ENCODE measurements at places on chromosomes 1 and 21. TPM values are rescaled to one million over a fixed set of nuclear protein-coding genes. Genes with fewer than 3 reads are reported as not detected.

The NUF2 gene
- total RNA-seq: 30.0 TPM

The TRAF5 gene
- 3.4 TPM for total RNA-seq

The KMO gene
- total RNA-seq: 0.07 TPM

The G0S2 gene
- 19.7 TPM for total RNA-seq

The SYT14 gene
- 7.1 TPM for total RNA-seq

The KRTAP7-1 gene
- total RNA-seq: not detected

The FABP3 gene
- 3.4 TPM for total RNA-seq

The LAPTM5 gene
- not detected for total RNA-seq

The CLCNKA gene
- not detected for total RNA-seq

The CLCA2 gene
- 162 TPM for total RNA-seq

The KLHDC9 gene
- total RNA-seq: 2.0 TPM

The TMPRSS15 gene
- not detected for total RNA-seq

The RBM34 gene
- total RNA-seq: 80.5 TPM

The FALEC gene
- total RNA-seq: not detected

The FOXJ3 gene
- total RNA-seq: 24.5 TPM

The TMEM200B gene
- 8.7 TPM for total RNA-seq

The OR2T29 gene
- not detected for total RNA-seq

The GREM2 gene
- total RNA-seq: not detected

The GOLT1A gene
- 0.85 TPM for total RNA-seq

The GJC2 gene
- 1.1 TPM for total RNA-seq

The S100B gene
- not detected for total RNA-seq

The CD1C gene
- total RNA-seq: not detected

The SLFNL1 gene
- total RNA-seq: 0.03 TPM

The UBE2U gene
- total RNA-seq: not detected

The SGIP1 gene
- total RNA-seq: 0.11 TPM

The SH3BGRL3 gene
- 196 TPM for total RNA-seq

The PRAMEF33 gene
- total RNA-seq: not detected
